AML-193 (cell line): ENCODE measurements at places on chromosomes 2 and 18.
A peak's percentile ranks its signal among the peaks of the same experiment; 100 is the strongest.

- no peak for DNase-seq
These were observed 1430.4 kb upstream of the ACVR2A start for GRCh38 chr2:146414456-146414855.

- no peak for DNase-seq
These were observed 35.2 kb upstream of the SNED1 start for GRCh38 chr2:240963065-240963867.

DNA sequence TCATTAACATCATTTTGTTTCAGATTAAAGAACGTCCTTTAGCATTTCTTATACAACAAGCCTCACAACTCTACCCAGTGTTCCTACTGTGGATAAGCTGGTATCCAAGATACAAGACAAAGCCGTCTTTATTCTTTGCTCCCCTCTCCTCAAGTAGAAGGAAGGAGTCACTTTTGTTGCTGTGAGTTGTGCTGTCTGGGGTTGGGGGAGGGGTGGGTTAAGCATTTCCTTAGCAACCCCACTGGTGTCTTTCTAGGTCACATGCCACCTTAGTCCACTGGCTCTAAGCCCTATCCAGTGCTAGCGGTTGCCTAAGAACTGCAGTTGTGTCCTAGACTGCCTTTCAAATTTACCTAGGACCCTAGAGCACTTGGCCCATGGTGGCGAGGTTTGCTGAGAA, 155.6 kb upstream of the PIEZO2 start:
- no peak for DNase-seq

DNA sequence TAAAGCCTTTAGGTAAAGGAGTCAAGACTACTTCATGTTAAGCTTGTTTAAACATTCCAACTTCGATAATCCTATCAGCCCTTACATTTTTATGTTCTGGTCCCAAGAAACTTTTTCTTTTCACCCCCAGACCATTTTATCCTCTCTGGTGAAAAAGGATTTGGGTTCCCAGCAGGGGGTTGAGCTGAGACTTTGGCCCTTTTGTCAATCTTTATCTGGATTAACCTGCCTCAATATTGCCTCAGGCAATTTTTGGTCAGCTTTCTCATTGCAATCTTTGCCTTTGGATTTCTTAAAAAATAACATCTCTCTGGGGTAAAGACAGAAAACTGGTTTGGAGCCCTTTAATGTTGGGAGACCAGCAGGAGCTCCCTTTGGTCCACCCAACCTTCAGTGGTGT, 33.9 kb upstream of the CSRNP3 start:
- DNase-seq: no peak

- no peak for DNase-seq
These were observed 645 bp downstream of the MIB1 start for GRCh38 chr18:21741312-21741561.

DNA sequence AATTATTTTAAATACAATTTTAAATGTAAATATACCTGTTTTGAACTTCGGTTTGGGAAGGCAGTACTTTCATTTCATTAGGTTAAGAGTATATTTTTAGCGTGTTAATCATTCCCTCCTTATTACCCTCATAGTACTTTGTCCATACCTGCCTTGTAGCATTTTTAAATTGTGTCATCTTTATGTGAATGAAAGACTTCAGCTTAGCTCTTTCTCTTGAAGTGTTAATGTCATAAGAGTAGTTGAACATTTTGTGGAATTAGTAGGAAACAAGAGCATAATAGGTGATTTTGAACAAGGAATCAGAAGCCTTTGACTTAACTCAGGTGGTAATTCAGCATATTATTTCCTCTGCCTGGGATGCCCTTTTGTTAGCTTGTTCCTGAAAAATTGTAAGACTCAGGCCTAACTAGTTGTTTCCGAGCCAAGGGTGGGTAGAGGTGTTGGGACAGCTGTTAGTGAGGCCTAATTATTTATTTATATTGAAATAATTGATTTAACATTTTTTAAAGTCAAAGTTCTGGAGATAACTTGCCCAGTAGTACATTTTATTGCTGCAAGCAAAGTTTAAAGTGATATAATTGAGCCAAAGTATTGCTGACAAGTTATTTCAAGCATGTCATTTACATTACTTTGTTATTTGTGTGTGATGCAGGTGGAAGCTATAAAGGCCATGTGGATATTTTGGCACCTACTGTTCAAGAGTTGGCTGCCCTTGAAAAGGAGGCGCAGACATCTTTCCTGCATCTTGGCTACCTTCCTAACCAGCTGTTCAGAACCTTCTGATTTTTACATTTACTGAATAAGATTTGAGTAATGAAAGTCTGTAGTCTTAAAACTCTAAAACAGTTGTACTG, 38.7 kb downstream of the DDX1 start:
- no peak for DNase-seq

GRCh38 chr2:23286031-23286757, 98.8 kb upstream of the KLHL29 start:
- DNase-seq: no peak

GRCh38 chr18:67301592-67301991, 214.9 kb downstream of the DSEL start:
- DNase-seq: no peak

DNA sequence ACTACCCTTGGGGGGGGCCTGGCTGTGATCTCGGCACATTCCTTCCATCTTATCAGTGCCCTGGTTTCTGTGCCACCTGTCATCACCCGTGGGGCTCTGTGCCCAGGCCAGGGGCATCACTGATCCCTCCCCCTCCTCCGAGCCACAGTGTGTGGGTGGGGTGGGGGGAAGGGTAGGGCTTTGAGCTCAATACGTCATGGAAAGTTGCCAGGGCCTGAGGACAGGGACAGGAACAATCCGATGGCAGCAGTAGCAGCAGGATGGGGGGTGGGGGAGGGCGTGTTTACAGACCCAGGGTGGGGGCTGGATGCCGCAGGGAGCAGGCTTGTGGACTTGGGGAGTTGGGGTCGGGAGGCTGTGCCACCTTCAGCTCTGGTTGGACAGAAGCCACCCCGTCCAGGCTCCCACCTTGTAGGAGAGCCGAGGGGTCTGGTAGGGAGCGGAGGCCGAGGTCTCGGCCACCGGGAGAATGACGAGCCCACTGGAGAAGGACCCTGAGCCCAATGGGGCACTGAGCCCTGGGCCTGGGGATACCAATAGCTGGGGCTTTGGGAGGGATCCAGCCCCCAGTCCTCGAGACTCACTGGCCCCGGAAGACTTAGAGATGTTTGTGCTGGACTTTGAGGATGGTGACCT, 3.5 kb downstream of the SLC4A3 start:
- no peak for DNase-seq

DNA sequence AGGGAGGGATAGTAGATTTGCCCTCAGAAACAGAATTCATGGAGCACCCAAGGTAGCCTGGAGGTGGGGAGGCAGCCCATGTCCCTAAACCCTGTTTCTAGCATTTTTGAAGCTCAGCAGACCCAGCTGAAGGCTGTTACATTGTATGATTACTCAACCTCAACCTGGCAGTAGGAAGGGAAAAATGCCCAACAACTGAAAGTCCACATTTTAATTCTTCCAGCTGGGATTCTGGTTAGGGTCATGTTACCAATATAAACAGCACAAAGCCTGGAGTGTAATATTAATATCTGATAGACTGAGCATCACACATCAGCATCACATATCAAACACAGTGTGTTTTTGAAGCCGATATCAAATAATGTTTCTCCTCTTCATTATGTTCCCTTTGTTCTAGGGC, 437.0 kb downstream of the HRH4 start:
- DNase-seq: no peak

- DNase-seq: peak; percentile 22
These were observed 669 bp downstream of the MARCHF7 start for GRCh38 chr2:159712929-159713420.

DNA sequence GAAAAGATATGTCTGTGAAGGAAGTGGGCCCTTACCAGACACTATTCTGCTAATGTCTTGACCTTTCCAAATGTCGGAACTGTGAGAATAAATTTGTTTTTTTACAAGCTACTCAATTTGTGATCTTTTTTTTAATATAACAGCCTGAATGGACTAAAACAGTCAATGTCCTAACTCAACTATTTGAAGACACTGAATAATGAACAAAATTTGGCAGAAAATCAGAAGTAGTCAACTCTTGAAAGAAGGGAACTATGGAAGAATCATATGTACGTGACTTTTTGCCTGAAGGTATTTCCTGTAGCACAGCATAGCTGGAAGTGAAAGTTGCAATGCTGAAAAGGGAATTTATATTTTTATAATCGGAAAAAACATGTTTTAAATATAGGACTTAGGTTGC, 351.8 kb upstream of the TFPI start:
- DNase-seq: no peak

- DNase-seq: no peak
These were observed 88.8 kb downstream of the VWA3B start for GRCh38 chr2:98175811-98176210.

GRCh38 chr2:235754357-235755207, 260.7 kb downstream of the AGAP1 start:
- DNase-seq: no peak

DNA sequence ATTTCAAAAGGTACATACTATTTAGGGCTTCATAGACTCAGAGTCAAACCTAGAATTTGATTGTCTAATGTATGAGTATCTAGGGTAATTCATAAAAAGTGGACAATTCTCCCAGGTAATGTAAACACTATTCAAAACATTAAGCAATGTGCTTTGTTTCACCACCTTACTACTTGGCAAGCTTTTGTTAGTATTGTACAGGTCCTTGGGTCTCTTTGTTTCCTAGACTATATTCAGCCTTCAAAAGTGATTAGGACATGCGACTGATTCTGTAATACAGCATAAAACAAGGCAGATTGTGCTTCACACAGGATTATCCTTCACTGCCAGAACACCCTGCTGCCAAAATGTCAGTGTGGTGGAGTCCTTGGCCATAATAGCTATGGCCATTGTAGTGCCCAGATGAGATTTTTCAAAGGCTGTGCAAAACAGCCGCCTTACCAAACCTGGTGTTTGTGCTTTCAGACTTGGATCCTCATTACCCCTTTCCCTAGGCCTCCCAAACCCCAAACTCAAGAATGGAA, 90.1 kb upstream of the CAVIN2 start:
- no peak for DNase-seq

DNA sequence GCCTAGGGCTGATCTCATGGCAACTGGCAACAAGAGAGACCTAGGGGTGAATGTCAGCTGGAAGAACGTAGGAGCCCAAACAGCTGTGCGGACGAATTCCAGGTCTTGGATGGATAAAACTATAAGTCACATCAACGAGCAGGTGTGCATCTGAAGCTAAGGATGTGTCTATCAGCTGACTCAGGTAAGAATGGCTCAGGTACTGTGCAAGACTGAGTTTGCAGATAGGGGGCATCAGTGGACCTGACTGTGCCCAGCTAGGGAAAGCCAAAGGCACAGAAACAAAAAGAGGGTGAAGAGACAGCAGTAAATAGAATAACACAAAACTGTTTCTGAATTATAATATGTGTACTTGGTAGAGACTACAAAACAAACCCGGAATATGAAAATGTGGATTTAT, 357.3 kb downstream of the ZEB2 start:
- no peak for DNase-seq

GRCh38 chr2:20637147-20637546, 13.8 kb downstream of the HS1BP3 start:
- DNase-seq: no peak
